ENCODE measurements at places on chromosomes 2 and 18.

GRCh38 chr2:174682578-174683391, 81.5 kb downstream of the CHRNA1 start:
- peak; percentile 35 for DNase-seq

GRCh38 chr2:159381574-159381973, 95.1 kb upstream of the WDSUB1 start:
- DNase-seq: no peak

DNA sequence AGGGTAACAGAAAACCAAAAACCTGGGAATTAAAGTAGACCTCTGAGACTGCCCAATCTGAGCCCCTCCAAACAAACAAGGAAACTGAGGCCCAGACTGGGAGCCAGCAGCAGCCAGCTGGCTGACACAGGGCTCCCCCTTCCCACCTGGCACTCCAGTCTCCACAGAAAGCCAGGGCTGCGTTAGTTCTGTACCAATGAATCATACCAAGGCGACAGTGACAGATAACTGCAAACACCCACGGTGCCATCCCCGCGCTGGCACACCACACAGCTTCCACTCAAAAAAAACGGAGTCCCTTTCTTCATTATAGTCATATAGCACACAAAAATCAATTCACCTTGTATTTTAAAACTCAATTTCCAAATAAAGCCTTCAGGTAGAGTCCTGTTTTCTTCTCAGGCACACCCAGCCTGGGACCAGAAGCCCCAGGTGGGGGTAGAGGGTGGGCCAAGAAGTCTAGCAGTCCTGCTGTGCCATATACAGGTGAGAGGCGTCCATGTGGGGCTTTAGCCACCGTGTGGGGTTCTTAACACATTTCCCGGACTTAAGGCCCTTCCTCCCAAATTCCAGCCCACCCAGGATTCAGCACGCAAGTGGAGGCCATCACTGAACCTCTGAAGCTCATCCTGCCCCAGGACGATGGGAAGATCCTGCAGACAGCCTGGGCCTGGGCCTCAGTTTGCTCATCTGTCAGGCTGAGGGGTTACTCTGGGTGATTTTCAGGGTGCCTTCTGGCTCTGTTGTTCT, 1.2 kb downstream of the PER2 start:
- no peak for DNase-seq

DNA sequence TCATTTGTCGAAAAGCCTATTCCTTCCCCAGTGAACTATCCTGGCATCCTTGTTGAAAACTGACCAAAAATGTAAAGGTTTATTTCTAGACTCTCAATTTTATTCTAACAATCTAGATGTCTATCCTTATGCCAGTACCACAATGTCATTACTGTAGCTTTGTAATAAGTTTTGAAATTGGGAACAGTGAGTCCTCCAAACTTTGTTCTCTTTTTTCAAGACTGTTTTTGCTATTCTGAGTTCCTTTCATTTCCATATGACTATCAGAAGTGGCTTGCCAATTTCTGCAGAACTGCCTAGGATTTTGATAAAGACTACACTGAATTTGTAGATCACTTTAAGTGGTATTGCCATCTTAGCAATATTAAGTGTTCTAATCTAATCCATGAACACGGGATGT, 9.7 kb downstream of the STARD7 start:
- DNase-seq: no peak

DNA sequence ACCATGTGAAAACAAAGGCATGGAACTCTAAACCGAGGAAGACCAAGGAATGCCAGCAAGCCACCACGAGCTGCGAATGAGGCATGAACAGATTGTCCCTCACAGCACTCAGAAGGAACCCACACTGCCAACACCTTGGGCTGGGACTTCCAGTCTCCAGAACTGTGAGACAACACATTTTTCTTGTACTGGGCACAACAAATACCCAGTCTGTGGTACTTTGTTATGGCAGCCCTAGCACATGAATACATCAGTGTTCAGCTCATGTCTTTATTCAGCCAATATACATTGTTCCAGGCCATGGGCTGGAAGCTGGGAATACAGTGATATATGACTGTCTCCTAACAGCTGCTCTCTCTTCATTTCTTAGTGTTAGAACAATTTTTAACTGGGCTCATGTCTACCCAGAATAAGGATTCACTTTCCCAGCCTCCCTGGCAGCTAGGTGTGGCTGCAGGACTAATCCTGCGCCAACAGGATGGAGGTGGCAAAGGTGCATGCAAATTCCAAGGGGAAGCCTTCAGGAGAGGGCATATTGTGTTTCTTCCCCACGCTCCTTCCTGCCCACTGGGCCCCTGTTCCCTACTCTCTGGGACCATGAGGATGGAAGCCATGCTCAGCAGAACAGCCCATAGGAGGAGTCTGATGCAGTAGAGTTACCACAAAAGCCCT, 59.6 kb downstream of the STPG4 start:
- no peak for DNase-seq

GRCh38 chr2:190563646-190564045, 29.1 kb upstream of the NEMP2 start:
- DNase-seq: no peak

DNA sequence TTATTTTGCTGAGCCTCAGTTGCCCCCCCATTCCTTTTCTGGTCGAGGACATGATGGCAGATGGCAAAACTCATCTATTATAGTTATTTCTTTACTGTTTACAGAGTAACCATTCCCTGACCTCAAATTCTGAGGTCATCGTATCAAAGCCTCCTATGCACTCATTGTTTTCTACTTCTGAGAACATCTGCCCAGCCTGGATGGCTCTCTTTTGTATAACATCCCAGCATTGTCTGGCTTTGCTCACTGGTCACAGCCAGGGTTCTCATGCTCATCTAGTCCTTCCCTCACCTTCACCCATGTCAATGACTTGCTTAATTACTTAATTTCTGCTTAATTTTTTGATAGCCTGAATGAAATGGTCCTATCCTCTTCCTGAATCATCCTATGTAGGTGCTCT, 472.1 kb downstream of the PARD3B start:
- no peak for DNase-seq

DNA sequence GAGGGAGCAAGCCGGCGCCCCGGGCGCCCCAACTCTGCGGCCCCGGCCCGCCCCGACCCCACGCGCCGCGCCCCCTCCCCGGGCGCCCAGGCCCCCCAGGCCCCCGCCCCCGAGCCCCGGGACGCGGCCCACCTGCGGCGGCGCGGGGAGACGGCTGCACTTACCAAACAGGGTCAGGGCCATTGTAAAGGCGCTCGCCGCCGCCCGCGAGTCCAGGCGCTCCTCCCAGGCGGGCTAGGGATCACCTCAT, 526 bp downstream of the CHN1 start:
- no peak for DNase-seq

GRCh38 chr2:134333646-134334189, 79.8 kb downstream of the MGAT5 start:
- DNase-seq: no peak

DNA sequence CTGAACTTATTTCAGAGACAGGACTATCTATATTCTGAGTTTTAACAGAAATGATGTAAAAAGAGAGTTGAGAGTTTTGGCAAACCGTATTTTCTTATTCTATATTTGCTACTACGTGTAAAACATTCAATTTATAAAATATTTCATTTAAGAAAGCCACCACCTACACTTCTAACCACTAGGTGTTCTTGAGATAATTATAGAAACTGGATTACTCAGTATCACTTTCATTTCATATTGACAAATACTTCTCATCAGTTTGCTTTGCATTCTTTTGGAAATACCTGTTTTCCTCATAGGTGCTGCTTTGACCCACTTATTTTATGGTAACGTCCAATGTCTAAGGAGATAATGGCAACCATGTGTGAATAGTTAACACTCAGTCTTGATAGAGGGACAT, 103.3 kb upstream of the LYPD1 start:
- no peak for DNase-seq

DNA sequence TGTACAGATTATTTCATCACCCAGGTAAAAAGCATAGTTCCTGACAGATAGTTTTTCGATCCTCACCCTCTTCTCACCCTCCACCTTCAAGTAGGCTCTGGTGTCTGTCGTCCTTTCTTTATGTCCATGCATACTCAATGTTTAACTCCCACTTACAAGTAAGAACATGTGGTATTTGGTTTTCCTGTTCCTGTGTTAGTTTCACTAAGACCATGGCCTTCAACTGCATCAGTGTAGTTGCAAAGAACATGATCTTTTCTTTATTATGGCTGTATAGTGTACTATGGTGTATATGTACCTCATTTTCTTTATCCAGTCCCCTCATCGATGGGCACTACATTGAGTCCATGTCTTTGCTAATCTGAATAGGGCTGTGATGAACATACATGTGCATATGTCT, 184.2 kb downstream of the KCNJ3 start:
- no peak for DNase-seq

- no peak for DNase-seq
Observed at GRCh38 chr18:70663141-70663540, 374.3 kb downstream of the SOCS6 start.

- no peak for DNase-seq
Observed at GRCh38 chr2:223457301-223457700, 144.9 kb downstream of the SCG2 start.

DNA sequence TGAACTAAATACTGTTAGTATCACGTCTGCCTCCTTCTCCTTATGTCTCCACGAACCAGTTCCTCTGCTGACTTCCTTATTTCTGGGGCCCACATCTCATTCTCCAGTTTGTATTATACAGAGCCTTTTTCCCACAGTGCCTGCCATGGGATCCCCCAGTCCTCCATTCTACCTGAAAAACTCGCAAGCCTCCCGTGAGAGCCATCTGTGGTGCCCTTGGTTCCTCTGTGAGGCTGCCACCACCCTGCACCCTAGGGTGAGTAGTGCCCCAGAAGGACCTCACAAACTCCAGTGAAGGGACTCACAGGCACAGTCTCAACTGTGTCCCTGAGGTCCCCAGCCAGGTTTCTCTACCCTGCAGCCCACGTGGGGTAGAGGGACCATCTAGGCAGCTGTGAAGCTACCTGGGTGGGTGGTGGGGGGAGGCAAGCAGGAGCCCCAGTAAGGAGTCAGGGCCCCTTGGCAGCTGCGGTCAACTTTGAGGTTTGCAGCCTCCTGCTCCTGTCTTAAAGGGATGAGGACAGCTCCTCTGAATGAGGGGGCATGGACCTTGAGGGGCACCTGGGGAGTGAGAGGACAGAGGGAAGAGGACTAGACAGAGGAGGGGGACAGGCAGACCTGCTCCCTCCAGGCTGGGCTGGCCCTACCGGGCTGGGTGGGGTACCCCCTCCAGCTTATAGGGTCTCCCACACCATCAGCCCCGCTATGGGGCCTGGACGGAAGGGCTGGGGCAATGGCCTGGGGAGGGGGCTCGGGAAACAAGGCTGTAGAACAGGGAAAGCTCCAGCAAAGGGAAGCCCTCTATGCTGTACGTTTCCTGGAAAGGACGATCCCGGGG, 1.0 kb downstream of the PSTPIP2 start:
- no peak for DNase-seq

- no peak for DNase-seq
Observed at GRCh38 chr2:172467382-172467781, 40.0 kb downstream of the ITGA6 start.

GRCh38 chr2:9238591-9239326, 32.1 kb downstream of the ASAP2 start:
- peak; percentile 98 for DNase-seq

GRCh38 chr18:45398448-45398847, 216.8 kb upstream of the SLC14A2 start:
- no peak for DNase-seq

DNA sequence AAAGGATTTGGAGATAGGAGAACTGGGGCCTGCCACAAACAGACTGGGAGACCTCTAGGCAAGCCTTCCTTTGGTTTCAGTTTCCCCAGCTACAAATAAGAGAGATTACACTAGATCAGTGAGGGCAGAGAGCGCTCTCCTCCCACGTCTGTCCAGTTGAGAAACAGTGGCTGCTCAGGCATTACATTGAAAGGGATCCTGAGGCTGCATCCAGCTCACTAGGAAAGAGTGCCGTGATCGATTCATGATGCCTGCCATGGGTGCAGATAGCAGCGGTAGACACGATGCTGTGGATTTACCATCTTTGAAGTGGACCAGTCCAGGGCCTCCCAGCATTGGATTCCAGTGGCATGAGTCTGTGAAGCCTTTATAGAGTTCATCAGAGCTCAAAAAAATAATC, 62.6 kb downstream of the EN1 start:
- DNase-seq: no peak

DNA sequence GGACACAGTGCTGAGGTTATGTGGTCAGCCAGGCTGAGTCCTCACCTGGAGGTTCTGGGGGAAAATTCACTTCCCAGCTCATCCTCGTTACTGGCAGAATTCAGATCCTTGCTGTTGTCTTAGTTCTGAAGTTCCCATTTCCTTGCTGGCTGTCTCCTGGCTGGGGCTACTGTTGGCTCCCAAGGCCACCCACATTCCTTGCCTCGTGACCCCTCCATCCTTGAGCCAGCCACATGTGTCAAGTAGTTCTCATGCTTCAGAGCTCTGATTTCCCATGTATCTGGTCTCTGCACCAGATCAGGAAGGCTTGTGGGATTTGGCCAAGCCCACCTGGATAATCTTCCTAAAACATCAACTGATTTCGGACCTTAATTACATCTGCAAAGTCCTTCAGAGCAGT, 38.1 kb upstream of the RFX8 start:
- DNase-seq: no peak

- DNase-seq: no peak
Observed at GRCh38 chr2:219856602-219857001, 229.2 kb downstream of the SLC4A3 start.

GRCh38 chr2:186459009-186459408, 27.1 kb upstream of the ZC3H15 start:
- no peak for DNase-seq

GRCh38 chr2:74551530-74551929, 2.2 kb downstream of the LOXL3 start:
- DNase-seq: no peak

Data from NCI-H1694 treated with DMSO at 0.1 percent for 48 hours (cell line).